Thymus (tissue), 14 donors: ENCODE measurements at places on chromosomes 5 and 9.

DNA sequence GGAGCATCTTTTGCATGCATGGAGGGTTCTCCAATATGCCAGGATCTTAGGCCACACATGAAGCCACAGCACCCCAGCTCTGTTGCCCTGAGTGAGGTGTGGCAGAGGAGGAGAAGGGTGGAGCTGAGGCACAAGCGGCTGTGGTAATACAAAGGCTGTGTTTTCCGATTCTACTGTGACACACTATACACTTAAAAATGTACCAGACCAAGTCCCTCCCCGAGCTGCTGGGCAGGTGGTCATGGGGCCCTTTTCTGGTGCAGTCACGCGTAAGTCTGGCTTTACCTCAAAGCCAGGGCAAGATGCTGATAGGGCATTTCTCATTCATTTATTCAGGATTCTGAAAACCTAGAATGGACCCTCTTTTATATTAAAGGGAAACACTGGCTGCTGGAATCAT lies 3.7 kb downstream of the ADGRV1 start:
- no peak for DNase-seq
- no peaks in the 10 kb centered on the region for H3K4me1 ChIP-seq
- H3K4me3 ChIP-seq: no peak overlapping the region
- H3K27me3 ChIP-seq: peaks cover 16% of the 10 kb centered on the region
- no peak overlapping the region for H3K27ac ChIP-seq

- no peak overlapping the region for H3K27ac ChIP-seq
- H3K4me3 ChIP-seq: no peak overlapping the region
- no peaks in the 10 kb centered on the region for H3K36me3 ChIP-seq
- H3K27me3 ChIP-seq: no peaks in the 10 kb centered on the region
These were observed 150.8 kb downstream of the EFNA5 start for GRCh38 chr5:107519900-107520354.

DNA sequence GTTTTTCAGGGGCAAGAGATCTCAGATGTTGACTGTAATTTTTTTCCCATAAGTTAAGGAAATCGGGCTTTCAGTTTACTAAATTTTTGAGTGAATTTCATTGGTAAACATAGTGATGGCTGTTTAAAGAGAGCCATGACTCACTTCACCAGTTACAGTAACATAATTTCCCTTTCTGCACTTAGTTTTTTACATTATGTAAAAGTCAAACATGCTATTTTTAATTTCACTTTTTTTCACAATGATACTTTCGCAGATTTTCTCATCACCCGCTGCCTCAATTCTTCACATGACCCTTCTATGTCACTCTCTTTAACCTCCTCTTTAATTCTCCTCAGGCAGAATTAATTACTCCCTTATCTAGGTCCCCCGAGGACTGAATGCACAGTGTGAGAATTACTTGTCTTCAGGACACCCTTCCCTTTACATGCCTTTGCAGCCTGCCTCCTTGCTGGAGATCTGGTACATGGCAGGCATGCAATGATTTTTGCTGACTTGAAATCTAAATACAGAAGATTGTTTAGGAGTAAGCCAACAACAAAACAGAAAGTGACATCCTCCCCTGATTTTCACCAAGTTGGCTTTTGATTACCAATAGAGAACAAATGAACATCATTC lies 217.5 kb upstream of the S1PR3 start:
- H3K27me3 ChIP-seq: no peaks in the 10 kb centered on the region
- DNase-seq: no peak
- H3K4me1 ChIP-seq: peaks cover 4% of the 10 kb centered on the region

GRCh38 chr5:83608122-83608521 lies 112.5 kb downstream of the HAPLN1 start:
- H3K27ac ChIP-seq: no peak overlapping the region
- H3K4me3 ChIP-seq: no peak overlapping the region

- no peaks in the 10 kb centered on the region for H3K27me3 ChIP-seq
- no peak for DNase-seq
- H3K4me3 ChIP-seq: no peak overlapping the region
- H3K4me1 ChIP-seq: peaks cover 19% of the 10 kb centered on the region
- no peak overlapping the region for H3K27ac ChIP-seq
These were observed 10.9 kb downstream of the AQP3 start for GRCh38 chr9:33436445-33436844.

- no peaks in the 10 kb centered on the region for H3K27me3 ChIP-seq
- H3K36me3 ChIP-seq: no peaks in the 10 kb centered on the region
- no peaks in the 10 kb centered on the region for H3K4me1 ChIP-seq
These were observed 576.5 kb upstream of the EDIL3 start for GRCh38 chr5:84961193-84961592.

DNA sequence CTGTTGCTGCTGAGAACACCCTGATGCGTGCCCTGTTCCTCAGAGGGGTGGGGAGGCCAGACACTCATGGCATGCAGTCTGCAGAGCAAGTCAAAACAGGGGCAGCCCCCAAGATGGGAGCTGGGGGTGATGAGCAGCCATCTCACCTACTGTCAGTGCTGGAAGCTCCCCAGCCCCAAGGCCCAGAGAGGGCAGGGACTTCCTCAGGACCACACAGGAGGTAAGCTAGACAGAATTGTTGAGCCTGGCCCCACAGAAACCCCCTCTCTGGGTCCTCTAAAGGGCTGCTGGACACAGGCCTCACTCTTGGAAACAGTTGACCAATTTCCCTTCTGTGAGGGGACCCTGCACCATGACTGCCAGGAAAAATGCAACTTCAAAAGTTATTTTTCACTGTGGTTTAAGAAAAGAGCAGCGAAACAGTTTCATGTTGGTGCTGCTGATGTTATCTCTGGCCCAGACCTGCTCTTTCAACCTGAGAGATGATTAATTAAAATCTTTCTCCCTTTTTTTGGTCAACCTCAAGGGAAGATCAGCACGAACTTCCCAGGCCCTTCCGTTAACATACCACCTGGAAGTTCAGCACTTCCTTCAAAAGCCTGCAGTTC lies 9.6 kb downstream of the CSF2 start:
- no peak overlapping the region for H3K27ac ChIP-seq
- no peaks in the 10 kb centered on the region for H3K36me3 ChIP-seq
- no peak for DNase-seq
- no peaks in the 10 kb centered on the region for H3K27me3 ChIP-seq

- no peaks in the 10 kb centered on the region for H3K36me3 ChIP-seq
- DNase-seq: no peak
- H3K4me3 ChIP-seq: no peak overlapping the region
- peaks cover 11% of the 10 kb centered on the region for H3K4me1 ChIP-seq
- H3K27ac ChIP-seq: no peak overlapping the region
- no peaks in the 10 kb centered on the region for H3K27me3 ChIP-seq
These were observed 200.4 kb downstream of the TTLL11 start for GRCh38 chr9:121892706-121893105.

DNA sequence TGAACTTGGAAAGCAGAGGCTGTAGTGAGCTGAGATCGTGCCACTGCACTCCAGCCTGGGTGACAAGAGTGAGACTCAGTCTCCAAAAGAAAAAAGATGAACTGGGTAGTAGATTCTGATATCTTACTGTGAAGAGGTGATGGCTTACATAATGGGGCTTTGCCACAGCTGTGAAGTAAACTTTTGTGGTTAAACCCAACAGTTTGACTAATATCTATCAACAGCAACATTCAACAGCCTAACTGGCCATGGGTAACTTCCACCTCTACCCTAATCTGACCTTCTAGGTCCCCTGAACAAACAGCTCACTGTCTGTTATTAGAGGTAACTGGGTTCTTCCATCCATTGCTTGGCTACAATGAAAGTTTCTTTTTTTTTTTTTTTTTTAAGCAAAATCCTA lies 52.1 kb downstream of the TLE1 start:
- no peaks in the 10 kb centered on the region for H3K4me1 ChIP-seq
- no peaks in the 10 kb centered on the region for H3K36me3 ChIP-seq
- H3K4me3 ChIP-seq: no peak overlapping the region
- no peak overlapping the region for H3K27ac ChIP-seq
- no peaks in the 10 kb centered on the region for H3K27me3 ChIP-seq
- DNase-seq: no peak

GRCh38 chr5:50873595-50874277 lies 207.3 kb downstream of the PARP8 start:
- no peaks in the 10 kb centered on the region for H3K36me3 ChIP-seq
- no peak overlapping the region for H3K4me3 ChIP-seq
- H3K4me1 ChIP-seq: no peaks in the 10 kb centered on the region
- no peak overlapping the region for H3K27ac ChIP-seq

DNA sequence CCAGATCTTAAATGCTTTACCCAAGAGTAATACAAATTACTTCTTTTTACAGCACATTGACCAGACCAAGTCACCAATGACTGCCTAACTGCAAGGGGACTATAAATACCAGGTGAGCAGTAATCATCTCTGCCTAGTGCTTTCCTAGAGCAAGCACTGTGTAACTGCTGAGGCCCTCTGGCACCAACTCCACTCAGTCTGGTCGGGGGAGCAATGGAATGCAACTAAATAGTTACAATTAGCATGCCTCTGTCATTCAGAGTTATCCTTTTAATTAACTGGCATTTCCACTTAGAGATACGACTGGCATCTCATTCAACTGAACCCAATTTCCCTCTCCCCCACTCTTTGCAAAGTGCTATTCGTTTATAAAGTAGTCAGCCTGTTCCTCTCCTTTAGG lies 1309.1 kb upstream of the DMAC1 start:
- H3K36me3 ChIP-seq: no peaks in the 10 kb centered on the region
- DNase-seq: no peak
- H3K27me3 ChIP-seq: no peaks in the 10 kb centered on the region

DNA sequence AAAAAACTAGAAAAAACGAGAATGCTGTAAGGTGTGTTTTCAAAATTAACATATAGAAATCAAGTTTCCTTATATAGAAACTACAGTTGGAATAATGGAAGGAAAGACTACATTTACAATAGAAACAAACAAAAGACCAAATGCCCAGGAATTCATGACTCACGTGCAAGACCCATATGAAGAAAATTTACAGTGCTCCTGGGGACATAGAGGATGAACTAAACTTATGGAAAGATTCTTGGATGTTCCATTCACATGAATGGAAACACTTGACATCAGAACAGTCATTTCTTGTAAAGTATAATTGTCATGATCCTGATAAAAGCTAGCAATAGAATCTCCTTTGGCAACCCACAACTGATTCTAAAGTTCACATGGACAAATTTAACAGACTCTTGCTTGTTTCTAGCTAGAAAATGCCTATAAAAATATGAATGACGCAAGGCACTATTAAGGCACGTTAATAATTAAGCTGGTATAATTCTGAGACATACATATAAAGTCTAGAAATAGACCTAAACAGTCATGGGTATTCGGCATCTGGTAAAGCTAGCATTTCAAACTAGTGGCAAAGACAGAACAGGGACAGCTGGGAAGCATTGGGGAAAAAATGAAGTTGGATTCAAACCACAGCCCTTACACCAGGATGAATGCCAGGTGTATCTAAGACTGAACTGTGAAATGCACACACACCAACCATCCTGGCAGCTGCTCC lies 5.1 kb upstream of the ZFP62 start:
- H3K27ac ChIP-seq: no peak overlapping the region
- H3K4me1 ChIP-seq: no peaks in the 10 kb centered on the region
- no peak for DNase-seq
- no peaks in the 10 kb centered on the region for H3K27me3 ChIP-seq
- no peaks in the 10 kb centered on the region for H3K36me3 ChIP-seq

- no peak for DNase-seq
- H3K27me3 ChIP-seq: no peaks in the 10 kb centered on the region
- H3K4me1 ChIP-seq: peaks cover 12% of the 10 kb centered on the region
- no peaks in the 10 kb centered on the region for H3K36me3 ChIP-seq
These were observed 130.0 kb downstream of the PPP2R2B start for GRCh38 chr5:146748533-146748932.

DNA sequence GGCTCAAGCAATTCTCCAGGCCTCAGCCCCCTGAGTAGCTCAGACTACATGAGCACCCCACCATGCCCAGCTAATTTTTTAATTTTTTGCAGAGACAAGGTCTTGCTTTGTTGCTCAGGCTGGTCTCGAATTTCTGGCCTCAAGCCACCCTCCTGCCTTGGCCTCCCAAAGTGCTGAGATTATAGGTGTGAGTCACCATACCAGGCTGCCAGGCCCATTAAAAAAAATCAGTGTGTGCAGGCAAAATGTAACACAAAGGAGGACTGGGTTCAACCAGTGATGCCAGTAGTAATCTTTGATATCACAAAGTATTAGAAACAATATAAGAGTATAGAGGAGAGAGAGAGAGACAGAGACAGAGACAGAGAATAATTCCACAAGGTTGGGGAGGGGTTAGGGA lies 322.7 kb downstream of the MSX2 start:
- no peaks in the 10 kb centered on the region for H3K36me3 ChIP-seq
- H3K4me3 ChIP-seq: no peak overlapping the region
- no peak for DNase-seq
- no peaks in the 10 kb centered on the region for H3K4me1 ChIP-seq

DNA sequence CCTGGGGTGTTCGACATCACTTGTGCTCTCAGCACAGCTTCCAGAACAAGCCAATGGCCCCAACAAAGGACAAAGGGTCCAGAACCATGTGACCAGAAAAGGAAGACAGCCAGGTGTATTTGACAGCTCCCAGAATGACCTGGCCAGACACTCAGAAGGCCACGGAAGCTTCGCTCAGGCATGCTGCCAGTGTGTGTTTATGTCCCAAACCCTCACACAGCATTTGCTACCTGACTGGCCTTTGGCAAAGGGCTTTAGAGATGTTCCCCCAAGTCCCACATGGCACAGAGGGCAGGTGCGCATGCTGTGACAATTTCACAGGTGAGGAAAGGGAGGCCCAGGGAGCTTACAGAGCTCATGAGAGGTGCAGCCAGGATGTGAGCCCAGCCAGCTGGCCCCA lies 39.5 kb downstream of the MED10 start:
- DNase-seq: no peak
- no peaks in the 10 kb centered on the region for H3K36me3 ChIP-seq
- H3K4me1 ChIP-seq: no peaks in the 10 kb centered on the region
- H3K27me3 ChIP-seq: no peaks in the 10 kb centered on the region
- no peak overlapping the region for H3K27ac ChIP-seq

DNA sequence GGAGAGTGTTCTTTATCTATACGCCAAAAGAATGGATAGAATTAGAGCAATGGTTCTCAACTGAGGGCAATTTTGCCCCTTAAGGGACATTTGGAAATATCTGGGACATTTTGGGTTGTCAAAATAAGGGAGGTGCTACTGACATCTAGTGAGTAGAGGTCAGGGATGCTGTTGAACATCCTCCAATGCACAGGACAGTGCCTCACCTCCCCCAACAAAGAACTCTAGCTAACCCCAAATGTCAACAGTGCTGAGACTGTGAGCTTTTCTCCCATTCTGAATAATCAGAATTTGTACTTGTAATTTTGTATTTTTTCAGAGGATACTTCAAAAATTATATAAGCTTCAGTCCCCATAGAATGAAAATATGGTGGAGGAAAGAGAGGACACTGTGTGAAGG lies 8.6 kb upstream of the SMC5 start:
- no peaks in the 10 kb centered on the region for H3K27me3 ChIP-seq
- no peak for DNase-seq
- H3K4me3 ChIP-seq: no peak overlapping the region
- no peaks in the 10 kb centered on the region for H3K36me3 ChIP-seq

DNA sequence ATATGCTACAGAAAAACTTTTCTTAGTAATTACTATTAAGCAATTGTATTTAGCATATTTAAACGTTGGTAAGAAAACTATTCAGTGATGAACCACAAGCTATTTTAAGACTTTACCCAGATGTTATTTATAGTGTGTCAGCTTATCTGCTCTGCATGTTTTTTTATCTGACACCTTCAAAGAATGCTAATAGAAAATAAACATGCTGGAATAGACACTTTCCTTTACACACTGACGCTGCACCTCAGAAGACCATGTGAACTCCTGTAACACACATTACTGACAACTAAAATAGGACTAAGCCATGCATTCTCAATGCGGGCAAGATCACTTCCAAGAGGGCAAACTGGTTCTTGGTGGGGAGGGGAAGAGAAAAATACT lies 38.3 kb downstream of the FNIP1 start:
- H3K27me3 ChIP-seq: no peaks in the 10 kb centered on the region
- H3K4me3 ChIP-seq: no peak overlapping the region
- no peaks in the 10 kb centered on the region for H3K36me3 ChIP-seq
- no peak overlapping the region for H3K27ac ChIP-seq
- H3K4me1 ChIP-seq: peaks cover 10% of the 10 kb centered on the region
